RPMI8226 (cell line): ENCODE measurements at places on chromosomes 11 and 22.

GRCh38 chr11:10742460-10743208 is 8.4 kb upstream of the CTR9 start:
- DNase-seq = no peak

- DNase-seq = no peak
These were observed 103.8 kb downstream of the KCNQ1 start for GRCh38 chr11:2548596-2548995.

DNA sequence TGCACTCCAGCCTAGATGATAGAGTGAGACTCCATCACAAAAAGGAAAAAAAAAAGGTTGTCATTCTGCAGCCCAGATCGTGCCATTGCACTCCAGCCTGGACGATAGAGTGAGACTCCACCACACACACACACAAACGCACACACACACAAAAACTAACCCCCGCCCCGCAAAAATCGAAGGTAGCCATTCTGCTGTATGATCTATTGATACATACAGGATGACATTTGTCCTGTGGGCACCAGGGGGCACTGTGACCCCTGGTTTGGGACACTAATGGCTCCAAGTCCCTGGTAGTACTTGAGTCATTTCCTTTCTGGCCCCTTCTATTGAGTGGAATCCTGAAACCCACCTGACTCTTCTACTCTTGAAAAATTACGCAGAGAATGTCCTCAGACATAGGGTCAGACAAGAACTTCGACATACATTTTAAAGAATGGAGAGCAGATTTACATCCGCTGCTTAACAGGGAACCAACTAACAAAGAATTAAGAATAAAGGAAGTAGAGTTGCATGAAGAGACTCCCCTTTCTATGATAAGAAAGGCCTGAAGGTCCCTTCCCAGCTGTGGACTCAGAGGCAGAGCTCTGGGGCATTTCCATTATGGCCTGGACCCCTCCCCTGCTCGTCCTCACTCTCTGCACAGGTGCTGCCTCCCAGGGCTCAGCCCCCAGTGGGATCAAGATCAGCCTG is 35.0 kb upstream of the PRAME start:
- DNase-seq = peak; percentile 54

DNA sequence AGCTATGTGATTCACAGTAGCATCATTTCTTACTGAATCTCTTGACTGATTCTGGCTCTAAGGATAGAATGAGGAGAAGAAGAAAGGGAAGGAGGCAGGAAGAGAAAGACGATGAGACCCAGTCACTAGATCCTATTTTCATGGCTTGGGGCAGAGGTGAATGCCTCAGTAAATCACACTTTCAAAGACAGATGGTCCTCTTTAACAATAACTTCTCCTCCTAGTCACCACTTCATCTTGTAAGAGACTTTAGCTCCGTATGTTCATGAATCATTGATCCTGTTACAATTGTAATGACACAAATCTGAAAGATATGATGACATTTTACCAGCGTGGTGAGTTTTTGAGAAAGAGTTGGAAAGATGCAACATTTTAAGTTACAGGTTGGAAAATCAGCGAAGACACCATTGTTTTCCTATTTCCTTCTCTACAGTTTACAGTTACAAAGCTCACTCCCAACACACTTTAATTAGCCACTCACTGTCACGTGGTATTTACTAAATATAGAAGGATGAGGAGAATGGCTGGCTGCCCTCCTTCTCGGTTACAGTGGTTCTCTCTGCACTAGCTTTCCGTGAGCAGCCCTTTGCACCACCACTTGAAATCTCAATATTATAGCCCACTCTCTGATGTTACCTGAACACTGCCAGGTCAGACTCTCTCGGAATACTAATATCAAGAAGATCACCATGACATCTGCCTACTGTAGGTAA is 205.8 kb downstream of the CADM1 start:
- no peak for DNase-seq

- DNase-seq = peak; percentile 93
These were observed 82.1 kb downstream of the KCNQ1 start for GRCh38 chr11:2526808-2527381.

DNA sequence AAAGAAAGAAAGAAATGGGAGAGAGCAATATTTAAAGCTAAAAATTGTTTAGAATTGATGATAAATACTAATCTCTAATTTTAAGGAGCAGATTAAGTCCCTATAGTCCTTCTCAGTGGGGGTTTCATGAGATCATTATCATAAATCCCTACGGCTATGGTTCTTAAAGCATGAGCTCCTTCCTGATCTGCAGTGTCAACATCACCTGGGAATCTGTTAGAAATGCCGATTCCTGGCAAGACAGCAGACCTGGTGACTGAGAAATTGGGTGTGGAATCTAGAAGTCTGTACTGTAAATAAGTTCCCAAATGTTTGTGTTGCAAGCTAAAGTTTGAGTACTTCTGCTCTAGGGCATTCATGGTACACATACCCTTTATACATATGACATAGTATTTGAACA is 12.6 kb downstream of the HIKESHI start:
- DNase-seq = no peak

DNA sequence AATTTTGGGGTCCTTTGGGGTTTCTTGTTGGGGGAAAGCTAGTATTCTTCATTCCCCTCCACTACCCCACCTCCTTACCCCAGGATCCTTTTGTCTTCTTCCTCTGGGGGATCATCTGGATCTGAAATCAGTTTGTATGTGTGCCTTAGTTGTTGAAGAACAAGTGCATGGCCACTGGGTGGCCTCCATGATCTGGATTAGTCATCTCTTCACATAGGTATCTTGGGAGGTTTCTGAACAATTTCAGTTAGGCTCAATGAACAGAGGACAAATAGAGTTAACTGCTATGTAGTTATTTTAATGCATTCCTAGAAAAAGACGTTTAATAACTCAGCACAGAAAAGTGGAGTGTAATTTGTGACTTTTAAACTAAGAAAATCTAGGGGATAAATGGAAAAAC is 7.1 kb upstream of the VWA5A start:
- peak; percentile 17 for DNase-seq

GRCh38 chr11:102216433-102217075 is 100.7 kb upstream of the BIRC3 start:
- DNase-seq = no peak

- no peak for DNase-seq
These were observed 23.7 kb downstream of the USP47 start for GRCh38 chr11:11865449-11865848.

DNA sequence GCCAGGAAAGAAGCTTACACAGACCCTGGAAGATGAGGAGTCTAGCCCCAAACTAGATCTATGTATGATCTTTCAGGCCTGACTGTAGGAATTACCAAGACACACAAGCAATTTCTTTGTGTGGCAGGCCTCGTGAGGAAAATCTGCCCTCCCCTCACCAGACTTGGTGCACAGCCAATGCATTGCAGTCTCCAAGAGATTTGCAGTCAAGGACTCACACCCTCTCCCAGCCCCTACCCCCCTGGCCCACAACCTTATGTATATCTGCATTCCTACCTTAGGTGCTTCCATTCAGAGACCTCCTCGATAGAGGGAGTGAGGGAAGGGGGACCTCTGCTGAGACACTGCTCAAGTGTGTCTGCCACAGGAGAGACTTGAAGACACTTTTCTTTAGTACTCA is 9.8 kb downstream of the OR8B12 start:
- DNase-seq = no peak

GRCh38 chr11:18322818-18323570 is 627 bp downstream of the GTF2H1 start:
- no peak for DNase-seq

- DNase-seq = peak; percentile 72
These were observed at the start of gene UPK3A for GRCh38 chr22:45284705-45285262. TSS of gene UPK3A (plus strand) at chr22:45284949. CDS start at chr22:45285014, 65 bp downstream.
